Right lobe of liver (tissue), 6 donors: ENCODE measurements at places on chromosomes 16 and 17. TPM values are rescaled to one million over a fixed set of nuclear protein-coding genes. Genes with fewer than 3 reads are reported as not detected.
A peak's percentile ranks its signal among the peaks of the same experiment; 100 is the strongest.

PDK2 gene
- 38.1 TPM for total RNA-seq

SMIM36 gene
- total RNA-seq: not detected

RAB26 gene
- total RNA-seq: 6.7 TPM

ST6GALNAC2 gene
- total RNA-seq: 1.8 TPM

NLRP1 gene
- total RNA-seq: 3.1 TPM

PPY gene
- total RNA-seq: not detected

RANBP10 gene
- 16.2 TPM for total RNA-seq

NKD1 gene
- 1.3 TPM for total RNA-seq

GRCh38 chr16:1613211-1613622 is 1.1 kb downstream of the CRAMP1 start:
- peaks cover 5% of the 10 kb centered on the region for H3K36me3 ChIP-seq
- H3K4me1 ChIP-seq: no peaks in the 10 kb centered on the region
- DNase-seq: no peak
- no peaks in the 10 kb centered on the region for H3K27me3 ChIP-seq

DNA sequence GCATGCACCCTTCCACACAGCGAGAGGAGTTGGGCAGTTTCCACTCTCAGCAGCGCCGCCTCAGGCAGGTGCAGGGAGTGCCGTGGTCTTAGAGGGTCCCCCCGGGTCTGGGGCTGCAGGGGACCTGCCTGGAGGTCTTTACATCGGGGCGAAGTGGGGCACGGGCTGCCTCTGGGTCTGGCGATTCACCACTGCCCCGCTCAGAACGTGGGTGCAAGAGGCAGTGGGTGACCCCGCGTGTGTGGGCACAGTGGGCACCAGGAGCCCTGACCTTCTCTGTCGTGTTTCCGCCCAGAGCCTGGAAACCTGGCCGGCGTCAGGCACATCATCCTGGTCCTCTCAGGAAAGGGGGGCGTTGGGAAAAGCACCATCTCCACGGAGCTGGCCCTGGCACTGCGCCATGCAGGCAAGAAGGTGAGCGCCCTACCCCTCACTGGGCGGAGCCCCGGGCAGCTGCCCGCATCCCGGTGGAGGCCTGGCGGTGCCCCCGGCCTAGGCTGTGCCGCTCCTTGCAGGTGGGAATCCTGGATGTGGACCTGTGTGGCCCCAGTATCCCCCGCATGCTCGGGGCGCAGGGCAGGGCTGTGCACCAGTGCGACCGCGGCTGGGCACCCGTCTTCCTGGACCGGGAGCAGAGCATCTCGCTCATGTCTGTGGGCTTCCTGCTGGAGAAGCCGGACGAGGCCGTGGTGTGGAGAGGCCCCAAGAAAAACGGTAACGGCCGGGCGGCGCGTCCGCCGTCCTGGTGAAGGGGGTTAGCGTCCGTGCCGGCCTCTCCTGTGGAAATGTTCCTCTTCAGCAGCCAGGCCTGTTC is 3.7 kb downstream of the NUBP2 start:
- no peak overlapping the region for H3K27ac ChIP-seq
- peak; percentile 56 for DNase-seq
- peaks cover 12% of the 10 kb centered on the region for H3K4me1 ChIP-seq
- peaks cover 14% of the 10 kb centered on the region for H3K36me3 ChIP-seq

- H3K36me3 ChIP-seq: no peaks in the 10 kb centered on the region
- no peak overlapping the region for H3K4me3 ChIP-seq
- no peak for DNase-seq
Observed at GRCh38 chr17:57905875-57906455, 49.2 kb downstream of the CUEDC1 start.

GRCh38 chr16:83554096-83554495 is 253.7 kb upstream of the HSBP1 start:
- no peaks in the 10 kb centered on the region for H3K27me3 ChIP-seq
- H3K36me3 ChIP-seq: no peaks in the 10 kb centered on the region
- no peak overlapping the region for H3K4me3 ChIP-seq
- no peaks in the 10 kb centered on the region for H3K4me1 ChIP-seq
- no peak for DNase-seq
- H3K27ac ChIP-seq: no peak overlapping the region

GRCh38 chr17:41498276-41498675 is 7.1 kb downstream of the KRT13 start:
- no peaks in the 10 kb centered on the region for H3K27me3 ChIP-seq
- peak overlapping the region; percentile 41 for H3K27ac ChIP-seq
- DNase-seq: no peak
- H3K36me3 ChIP-seq: no peaks in the 10 kb centered on the region

DNA sequence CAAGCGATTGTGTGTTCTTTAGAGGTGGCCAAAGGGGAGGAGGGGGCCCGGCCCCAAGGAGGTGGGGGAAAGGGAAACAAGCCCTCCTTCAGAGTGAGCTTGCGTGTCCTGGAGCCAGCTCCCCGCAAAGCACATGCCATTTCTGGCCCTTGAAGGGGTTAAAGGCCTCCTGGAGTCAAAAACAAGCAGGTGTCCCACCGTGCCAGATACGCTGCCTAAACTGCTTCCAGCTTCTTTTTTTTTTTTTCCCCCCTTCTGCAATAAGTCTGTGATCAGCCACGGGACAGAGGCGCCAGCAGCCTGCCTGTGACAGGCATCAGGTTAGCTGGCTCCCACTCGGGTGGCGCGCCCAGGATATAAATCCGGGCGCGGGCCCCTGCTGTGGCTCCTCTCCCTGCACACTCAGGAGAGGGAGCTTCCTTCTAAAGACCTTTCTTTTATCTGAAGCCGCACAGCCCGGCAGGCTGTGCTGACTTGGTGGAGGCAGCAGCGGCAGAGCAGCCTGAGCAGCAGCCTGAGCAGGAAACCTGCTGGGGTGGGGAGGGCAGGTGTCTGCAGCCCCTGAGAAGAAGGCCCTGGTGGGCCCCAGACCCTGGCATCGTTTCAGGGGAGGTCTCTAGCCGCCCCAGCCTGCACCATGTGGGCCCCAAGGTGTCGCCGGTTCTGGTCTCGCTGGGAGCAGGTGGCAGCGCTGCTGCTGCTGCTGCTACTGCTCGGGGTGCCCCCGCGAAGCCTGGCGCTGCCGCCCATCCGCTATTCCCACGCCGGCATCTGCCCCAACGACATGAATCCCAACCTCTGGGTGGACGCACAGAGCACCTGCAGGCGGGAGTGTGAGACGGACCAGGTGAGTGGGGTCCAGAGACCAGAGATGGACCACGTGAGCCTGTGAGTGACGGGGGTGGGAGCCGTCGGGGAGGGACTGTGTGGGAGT is at the start of gene WFIKKN2:
WFIKKN2 (plus strand) TSS at position 286 of the 934 bp plus-strand sequence; CDS start at position 638, 352 bp downstream.
- H3K4me3 ChIP-seq: no peak within 1 kb of the TSS
- no peak within 1 kb of the TSS for H3K27ac ChIP-seq
- no peak for DNase-seq

DNA sequence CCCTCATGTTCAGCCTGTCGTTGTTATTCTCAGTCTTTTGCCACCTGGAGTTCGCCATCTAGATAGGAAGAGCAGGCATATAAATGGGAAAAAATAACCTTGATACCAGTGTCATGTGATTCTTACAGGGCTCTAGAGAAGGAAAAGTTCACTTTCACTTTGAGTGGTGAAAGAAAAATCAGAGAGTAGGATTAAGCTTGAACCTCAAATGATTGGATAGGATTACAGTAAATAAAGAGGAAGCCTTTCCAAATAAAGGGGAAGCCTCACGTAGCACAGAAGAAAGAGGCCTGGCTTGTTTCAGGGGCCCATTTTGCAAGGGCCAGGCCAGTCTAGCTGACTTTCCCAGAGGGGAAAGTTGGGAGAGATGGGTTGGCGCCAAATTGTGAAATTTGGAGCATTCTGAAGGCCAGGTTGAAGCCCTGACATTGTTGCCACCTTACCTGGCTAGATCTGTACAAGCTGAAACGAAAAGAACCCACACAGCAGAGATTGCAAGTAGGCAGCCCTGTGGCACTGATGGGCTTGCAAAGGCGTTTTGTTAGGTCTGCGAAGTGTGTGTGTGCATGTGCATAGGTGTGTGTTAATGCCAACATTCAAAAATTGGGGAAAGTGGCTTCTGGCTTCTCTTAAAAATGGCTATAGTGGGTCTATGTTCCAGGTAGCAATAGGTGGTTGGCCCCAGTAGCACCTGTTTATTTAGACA is 38.8 kb downstream of the TMC6 start:
- no peaks in the 10 kb centered on the region for H3K4me1 ChIP-seq
- H3K27ac ChIP-seq: peak overlapping the region; percentile 15
- H3K4me3 ChIP-seq: no peak overlapping the region
- no peaks in the 10 kb centered on the region for H3K27me3 ChIP-seq
- H3K36me3 ChIP-seq: no peaks in the 10 kb centered on the region
- no peak for DNase-seq

- H3K4me1 ChIP-seq: no peaks in the 10 kb centered on the region
- H3K27ac ChIP-seq: no peak overlapping the region
- H3K36me3 ChIP-seq: no peaks in the 10 kb centered on the region
- H3K4me3 ChIP-seq: no peak overlapping the region
- no peaks in the 10 kb centered on the region for H3K27me3 ChIP-seq
Observed at GRCh38 chr16:49530427-49530970, 156.9 kb downstream of the C16orf78 start.

DNA sequence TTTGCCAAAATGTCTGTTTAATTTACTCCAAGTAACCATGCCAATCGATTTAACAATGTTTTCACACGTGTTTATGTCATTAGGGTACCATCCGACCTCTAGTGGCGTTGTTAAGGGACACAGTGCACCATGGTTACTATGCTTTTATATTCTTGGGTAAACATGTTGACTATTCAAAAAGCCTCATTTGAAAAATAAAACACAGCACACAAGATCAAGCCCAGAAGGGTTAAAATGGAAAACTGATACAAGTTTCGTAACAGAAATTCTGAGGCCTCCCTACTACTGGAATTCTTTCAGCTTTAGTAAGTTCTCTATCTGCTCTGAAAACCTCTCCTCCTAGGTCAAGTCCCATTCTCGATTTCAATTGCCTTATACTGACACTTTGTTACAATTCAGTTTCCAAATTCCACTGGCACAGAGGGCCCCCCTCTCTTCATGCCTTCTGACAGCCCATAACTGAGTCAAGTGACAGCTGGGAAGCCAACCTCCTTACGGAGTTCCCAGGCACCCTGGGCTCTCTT is 2.1 kb downstream of the CFAP20 start:
- H3K27ac ChIP-seq: peak overlapping the region; percentile 87
- H3K36me3 ChIP-seq: no peaks in the 10 kb centered on the region
- peak overlapping the region; percentile 97 for H3K4me3 ChIP-seq
- H3K27me3 ChIP-seq: no peaks in the 10 kb centered on the region
- peaks cover 50% of the 10 kb centered on the region for H3K4me1 ChIP-seq
- peak; percentile 54 for DNase-seq

DNA sequence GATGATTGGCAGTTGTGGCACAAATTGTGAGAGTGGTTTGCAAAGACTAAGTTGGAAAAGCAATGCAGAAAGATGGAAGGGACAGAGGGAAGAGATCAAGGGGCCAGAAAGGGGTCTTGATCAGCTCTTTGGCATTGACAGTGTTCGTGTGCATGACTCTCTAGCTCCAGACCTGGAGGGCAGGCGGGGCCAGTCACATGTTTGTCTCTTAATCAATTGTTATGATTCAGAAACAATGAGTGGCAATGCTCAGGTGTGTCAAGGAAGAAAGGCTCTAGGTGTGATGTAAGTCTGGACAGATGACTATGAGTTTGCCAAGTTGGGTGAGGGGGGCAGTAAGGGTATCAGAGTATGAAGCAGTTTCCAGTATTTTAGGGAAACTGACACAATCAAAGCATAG is 32.1 kb downstream of the WSB1 start:
- no peaks in the 10 kb centered on the region for H3K4me1 ChIP-seq
- no peak overlapping the region for H3K27ac ChIP-seq
- DNase-seq: no peak
- H3K4me3 ChIP-seq: no peak overlapping the region
- H3K36me3 ChIP-seq: no peaks in the 10 kb centered on the region

DNA sequence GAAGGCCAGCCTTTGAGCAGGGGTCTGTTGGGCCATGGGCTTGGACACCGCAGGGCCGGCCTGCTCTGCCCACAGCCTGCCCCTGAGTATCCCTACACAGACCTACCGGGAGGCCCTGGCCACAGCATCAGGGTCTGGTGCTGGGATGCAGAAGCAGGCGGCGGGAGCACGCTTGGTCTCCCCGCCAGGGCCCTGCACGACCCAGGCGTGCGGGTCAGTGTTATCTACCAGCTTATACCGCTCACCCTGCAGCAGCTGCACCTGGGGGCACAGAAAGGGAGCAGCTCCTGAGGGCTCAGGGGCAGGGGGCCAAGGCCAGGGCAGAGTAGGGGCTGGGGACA is 8.8 kb downstream of the EVPL start:
- H3K36me3 ChIP-seq: no peaks in the 10 kb centered on the region
- no peak overlapping the region for H3K4me3 ChIP-seq
- no peak for DNase-seq
- H3K27ac ChIP-seq: no peak overlapping the region
- H3K4me1 ChIP-seq: no peaks in the 10 kb centered on the region
- no peaks in the 10 kb centered on the region for H3K27me3 ChIP-seq

GRCh38 chr16:51685498-51685897 is 534.4 kb upstream of the SALL1 start:
- H3K4me3 ChIP-seq: no peak overlapping the region
- no peaks in the 10 kb centered on the region for H3K4me1 ChIP-seq
- DNase-seq: no peak
- H3K27me3 ChIP-seq: no peaks in the 10 kb centered on the region
- no peak overlapping the region for H3K27ac ChIP-seq
- no peaks in the 10 kb centered on the region for H3K36me3 ChIP-seq
